ENCODE measurements at places on chromosomes 11 and 22.

- peak; percentile 63 for DNase-seq
Measured at GRCh38 chr11:63478896-63479295, 12.1 kb downstream of the PLAAT5 start.

DNA sequence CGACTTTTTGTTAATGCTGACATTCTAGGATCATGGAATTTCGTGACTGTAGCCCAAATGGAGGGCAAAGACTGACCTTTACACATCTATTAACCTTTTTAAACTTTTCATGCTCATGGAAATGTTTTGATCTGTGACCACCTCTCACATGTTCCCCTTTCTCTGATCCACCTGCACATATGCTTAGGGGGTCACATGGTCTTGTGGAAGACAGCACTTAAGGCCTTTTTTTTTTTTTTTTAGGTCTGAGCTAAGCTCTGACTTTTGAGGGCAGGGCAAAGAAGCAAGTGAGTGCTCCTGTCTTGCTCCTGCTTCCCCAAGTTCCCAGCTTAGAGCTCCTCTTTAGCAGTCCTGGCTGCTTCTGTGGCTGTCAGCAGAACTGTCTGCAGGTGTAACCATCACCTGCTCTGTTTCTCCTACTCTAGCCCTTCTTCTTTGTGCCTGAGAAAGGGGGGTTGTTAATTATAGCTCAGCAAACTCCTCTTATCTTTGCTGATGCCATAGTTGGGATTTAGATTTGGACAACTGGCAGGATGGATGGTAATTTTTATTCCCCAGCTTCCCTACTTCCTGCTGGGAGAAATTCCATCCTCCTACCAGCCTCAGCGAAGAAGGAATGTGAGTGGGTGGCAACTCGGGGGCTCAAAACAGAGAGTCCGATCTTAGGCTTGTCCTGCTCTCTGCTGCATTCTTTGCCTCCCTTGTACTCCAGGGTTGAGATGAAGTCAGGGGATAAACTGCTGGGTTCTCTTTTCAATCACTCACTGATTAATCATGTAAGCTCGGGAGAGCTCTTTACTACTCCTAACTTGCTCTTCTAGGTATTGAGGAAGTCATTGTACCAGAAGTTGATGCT lies 64.4 kb downstream of the GRAMD1B start:
- DNase-seq = peak; percentile 37

- peak; percentile 75 for DNase-seq
Measured at GRCh38 chr11:82494988-82495432, 238.7 kb downstream of the FAM181B start.

- DNase-seq = no peak
Measured at GRCh38 chr11:17003426-17003825, 10.8 kb downstream of the PLEKHA7 start.

GRCh38 chr11:44421090-44421675 lies 111.2 kb upstream of the ALX4 start:
- peak; percentile 63 for DNase-seq

DNA sequence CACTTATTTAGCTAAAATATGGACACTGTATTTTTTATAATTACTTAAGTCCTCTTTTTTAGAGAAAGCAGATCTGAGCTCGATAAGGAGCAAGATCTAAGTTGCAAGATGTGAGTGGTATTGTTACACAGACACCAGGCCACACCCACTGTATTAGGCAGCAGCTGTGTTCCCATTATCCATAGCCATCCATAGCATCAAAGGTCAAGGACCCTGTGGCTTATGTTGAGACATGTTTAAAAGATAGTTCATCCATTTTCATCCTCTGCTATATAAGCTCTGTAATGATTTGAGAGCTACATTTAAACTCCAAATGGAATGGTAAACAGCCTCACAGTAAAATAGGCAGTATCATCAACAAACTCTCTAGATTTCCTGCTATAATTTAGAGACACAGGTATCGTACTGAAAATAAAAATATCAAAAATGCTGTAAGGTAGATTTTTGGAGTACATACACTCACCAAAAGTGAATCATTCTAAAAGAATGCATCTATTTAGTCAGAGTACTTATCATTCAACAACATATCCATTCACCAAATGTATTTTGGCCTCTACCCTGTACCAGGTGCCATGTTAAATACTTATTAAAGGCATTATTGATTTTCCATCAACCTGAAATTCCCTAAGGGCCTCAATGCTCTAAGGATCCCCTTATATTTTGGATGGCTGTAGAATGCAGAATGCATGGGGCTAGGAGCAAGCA lies 574.0 kb downstream of the LRRC4C start:
- peak; percentile 62 for DNase-seq

DNA sequence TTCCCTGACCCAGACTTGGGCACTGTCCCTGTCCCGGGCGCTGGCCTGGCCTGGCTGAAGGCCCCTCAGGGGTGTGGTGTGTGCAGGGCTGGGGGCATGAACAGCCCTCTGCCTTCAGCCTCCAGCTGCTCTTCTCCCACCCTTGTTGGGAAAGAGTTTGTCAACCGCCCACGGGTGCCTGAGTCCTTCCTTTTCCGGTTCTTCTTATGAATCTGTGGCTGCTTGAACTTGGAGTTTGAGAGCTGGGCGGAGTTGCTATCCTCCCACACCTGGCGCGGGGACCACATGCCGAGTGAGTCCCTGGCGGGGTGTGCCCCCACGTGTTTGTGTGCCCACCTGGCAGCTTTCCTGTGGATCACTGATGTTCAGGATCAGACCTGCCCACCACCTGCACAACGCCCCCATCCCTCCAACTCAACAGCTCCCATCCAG lies 13.4 kb downstream of the NFAM1 start:
- DNase-seq = peak; percentile 83

GRCh38 chr11:10606536-10607208 lies 38.2 kb upstream of the LYVE1 start:
- DNase-seq = no peak

DNA sequence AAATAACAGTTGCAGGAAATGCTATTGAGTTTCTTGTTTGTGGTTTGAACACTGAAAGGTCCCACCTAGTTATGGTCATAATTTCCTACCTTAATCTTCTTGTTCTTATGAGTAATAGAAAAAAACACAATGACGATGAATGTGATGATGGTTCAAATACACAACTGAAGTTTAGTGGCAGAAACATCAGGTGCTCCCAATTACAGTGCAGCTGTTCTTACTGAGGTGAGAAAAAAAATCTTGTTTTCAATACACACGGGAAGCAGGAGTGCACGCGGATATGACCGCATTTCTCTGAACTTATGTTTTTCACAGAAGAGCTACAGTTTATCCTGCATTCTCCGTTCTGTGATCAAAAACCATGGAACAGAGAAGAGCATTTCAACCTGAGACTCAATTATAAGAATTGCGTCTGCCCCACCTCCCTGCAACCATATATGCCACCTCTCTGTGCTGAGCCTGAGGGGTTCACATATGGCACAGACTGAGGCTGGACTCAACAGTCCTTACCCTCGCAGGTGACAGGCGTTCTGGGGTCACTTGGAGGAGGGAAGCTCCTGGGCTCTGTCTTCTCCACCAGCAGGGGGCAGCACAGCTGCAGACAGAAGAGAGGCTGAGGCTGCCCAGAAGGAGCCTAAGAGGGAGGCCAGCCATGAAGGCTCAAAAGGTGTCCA lies 99.7 kb upstream of the IGLL5 start:
- peak; percentile 61 for DNase-seq

DNA sequence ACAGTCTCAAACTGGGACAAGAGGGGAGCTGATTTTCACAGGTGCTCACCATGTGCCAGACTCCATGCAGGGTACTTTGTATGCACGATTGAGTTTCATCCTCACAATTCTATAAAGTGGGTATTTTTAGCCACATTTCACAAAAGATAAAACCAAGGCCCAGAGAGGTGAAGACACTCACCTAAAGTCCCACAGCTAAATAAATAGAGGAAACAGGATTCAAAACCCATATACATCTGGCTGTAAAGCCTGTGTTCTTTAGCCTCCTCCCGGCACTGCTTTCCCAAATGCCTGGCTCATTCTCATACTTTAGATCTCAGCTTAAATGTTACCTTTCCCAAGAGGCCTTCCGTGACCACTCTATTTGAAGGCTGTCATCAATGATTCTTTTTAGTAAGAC lies 13.2 kb upstream of the KCTD14 start:
- DNase-seq = no peak

DNA sequence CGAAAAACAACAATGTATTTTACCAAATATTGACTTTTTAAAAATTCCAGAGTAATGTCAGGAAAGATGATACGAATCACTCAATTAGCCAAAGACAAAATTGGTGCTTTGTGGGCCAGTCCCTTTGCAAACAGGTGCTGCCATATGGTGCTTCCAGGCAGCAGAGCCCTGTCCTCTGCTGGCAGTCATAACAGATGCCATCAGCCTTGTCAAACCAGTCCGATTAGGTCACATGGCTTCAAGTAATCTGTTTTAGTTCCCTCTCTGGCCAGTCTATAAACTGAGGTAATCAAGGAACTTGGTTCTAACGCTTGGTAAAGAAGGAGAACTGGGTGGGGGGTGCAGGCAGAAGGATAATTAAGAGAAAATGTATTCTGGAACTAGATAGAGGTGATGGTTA lies 49.1 kb upstream of the CAPRIN1 start:
- DNase-seq = peak; percentile 43

DNA sequence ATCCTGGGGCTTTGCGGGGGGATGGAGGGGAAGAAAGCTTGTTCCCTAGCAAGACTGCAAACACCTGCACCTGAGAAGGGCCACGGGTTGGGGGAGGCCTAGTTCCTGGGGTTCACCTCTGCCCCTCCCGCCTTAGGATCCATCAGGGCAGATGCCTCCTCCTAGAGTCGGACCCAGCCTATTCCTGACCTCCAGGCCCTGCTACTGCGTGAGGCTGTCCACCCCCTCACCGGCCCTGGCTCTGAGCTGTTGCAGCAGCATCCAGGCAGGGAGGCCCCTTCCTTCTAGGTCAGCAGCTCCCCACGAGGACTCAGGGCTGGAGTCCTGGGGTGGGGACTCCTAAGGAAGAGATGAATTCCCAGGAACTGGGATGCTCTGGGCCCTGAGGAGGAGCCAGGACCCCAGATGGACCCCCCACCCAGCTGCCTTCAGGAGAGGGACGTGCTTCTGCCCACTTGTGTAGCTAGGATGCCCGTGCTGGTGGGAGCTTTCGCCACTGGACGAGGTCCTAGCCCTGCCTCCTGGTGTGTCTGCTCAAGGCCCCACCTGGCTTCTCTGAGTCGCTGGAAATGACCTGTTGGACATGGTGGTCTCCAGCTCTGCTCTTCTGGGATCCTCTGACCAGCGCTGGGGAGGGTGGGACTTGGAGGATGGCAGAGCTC lies 10.3 kb downstream of the MRGPRF start:
- DNase-seq = no peak

- DNase-seq = no peak
Measured at GRCh38 chr22:23458663-23459541, 121.2 kb downstream of the IGLL1 start.

DNA sequence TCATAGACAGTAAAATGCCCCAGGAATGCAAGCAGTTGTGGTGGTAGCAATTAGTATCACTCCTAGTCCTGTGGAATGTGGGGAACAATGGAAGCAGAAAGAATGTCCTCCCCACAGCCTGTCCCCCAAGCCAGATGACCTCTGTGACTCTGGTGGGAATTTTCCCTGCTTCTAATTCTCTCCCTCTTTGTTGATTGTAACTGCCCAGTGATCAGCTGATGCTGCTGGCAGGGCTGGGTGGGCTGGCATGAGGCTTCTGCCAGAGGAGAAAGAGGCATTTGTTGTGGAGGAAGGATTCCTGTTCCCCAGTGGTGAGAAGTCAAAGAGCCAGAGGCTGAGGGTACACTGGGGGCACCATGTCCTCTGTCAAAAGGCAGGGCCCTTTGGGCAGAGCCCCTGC lies 116.7 kb upstream of the NCAM1 start:
- no peak for DNase-seq

DNA sequence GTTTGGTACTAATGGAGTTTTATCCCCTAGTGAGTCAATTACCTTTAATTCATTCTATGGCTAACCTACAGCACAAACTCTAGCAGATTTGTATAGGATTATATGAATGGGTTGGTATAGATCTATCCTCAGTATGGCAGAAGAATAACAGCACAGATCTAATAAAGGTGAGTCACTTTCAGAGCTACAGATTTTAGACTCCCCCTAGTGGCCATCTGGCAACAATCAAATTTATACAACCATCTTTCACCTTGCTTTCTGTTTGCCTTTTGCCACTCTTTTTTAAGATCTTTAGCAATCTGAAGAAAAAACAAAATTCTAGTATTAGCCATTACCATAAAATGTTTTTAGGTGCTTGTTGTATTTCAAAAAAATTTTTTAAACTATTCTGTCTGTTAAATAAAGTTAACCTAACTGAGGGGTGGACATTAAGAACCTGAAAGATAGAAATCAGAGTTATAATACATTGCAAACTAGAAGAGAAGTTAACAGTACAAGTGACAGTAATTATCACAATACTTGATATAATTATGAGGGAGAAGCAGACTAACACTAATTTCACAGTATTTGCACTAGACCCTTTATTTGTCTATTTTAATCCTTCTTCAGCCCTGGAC lies 25.8 kb downstream of the DDIAS start:
- DNase-seq = peak; percentile 77

- DNase-seq = no peak
Measured at GRCh38 chr11:128726458-128727139, 32.7 kb downstream of the FLI1 start.

DNA sequence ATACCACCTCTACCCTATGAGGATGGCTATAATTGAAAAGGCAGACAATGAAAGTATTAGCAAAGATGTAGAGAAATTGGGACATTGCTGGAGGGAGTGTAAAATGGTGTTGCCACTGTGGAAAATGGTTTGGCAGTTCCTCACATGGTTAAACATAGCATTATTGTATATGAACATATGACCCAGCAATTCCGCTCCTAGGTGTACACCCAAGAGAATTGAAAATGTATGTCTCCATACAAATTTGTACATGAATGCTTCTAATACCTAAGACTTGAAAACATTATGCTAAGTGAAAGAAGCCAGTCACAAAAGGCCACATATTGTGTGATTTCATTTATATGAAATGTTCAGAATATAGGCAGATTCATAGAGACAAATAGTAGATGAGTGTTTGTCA lies 10.0 kb downstream of the SLCO2B1 start:
- DNase-seq = no peak

DNA sequence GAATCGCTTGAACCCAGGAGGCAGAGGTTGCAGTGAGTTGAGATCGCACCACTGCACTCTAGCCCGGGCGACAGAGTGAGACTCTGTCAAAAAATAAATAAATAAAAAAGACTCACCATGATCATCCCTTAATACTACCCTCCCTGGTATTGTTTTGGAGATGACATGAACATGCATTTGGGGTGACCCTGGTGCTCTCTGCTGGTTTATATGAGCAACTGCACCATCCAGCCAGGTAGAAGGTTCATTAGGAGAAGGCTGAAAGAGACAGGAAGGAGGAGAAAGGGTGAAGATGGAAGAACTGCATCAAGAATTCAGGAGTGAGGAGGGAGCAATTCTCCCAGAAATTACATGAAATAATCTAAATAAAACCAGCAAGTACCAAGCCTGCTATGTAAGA lies 37.8 kb downstream of the SLC5A1 start:
- peak; percentile 77 for DNase-seq

- no peak for DNase-seq
Measured at GRCh38 chr11:128482512-128483191, 104.7 kb downstream of the ETS1 start.

GRCh38 chr11:6693342-6694228 lies 10.4 kb upstream of the MRPL17 start:
- DNase-seq = no peak

All from NCI-H69 (cell line).